ENCODE measurements at places on chromosomes 11 and 22.

GRCh38 chr11:39247570-39248137 is 2211.8 kb downstream of the LRRC4C start:
- DNase-seq = no peak

- no peak for DNase-seq
Measured at GRCh38 chr11:44277196-44278090, 32.5 kb downstream of the ALX4 start.

DNA sequence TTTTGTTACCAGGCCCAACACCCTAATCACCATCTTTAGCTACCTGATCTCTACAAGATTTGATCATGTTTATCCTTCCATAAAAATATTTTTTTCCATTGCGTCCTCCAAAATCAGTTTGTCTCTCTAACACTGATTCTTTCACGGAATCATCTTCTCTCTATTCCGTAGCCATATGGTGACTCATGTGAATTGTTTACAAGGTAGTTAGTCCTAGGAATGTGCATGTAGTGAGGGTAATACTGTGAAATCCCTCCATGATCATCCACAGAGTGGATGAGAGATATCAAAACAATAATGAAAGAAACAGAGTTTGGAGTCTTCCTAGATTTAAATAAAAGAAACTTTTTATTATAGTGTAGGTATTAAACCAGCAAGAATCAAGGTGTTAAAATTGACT is 230.2 kb downstream of the METTL15 start:
- no peak for DNase-seq

- DNase-seq = no peak
Measured at GRCh38 chr11:94513091-94513490, 830 bp downstream of the C11orf97 start.

DNA sequence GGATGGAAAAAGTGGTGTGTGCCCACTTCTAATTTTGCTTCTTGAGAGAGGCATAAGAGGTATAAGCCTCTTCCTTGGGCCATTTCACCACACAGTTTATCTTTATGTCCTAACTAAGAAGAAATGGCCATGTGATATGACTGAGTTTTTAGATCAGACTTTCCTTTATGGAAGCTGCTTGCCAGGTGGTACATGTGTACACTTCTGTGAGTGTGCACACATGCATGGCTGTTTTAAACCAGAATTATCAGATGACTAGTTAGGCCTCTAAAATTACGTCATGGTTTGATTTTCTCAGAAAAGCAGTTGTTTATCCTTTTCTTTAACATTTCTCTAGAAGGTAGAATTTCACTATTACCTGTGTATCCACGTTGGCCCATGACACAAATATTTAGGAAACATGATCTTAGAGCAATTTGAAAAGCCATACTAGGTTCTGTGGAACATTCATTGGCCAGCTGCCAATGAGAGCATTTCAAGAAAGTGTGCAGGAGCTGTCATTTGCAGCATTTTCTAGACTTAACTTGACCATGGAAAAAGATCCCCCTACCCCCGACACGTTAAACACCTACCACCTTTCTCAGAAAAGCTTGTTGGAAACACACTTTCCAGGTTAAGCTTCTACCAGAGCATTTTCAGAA is 109.2 kb upstream of the GAL start:
- no peak for DNase-seq

GRCh38 chr11:46698597-46698996 is 1.8 kb downstream of the ARHGAP1 start:
- DNase-seq = no peak

- peak; percentile 63 for DNase-seq
Measured at GRCh38 chr11:46513934-46514342, 79.9 kb downstream of the AMBRA1 start.

GRCh38 chr11:95254131-95254704 is 23.2 kb upstream of the SESN3 start:
- peak; percentile 97 for DNase-seq

DNA sequence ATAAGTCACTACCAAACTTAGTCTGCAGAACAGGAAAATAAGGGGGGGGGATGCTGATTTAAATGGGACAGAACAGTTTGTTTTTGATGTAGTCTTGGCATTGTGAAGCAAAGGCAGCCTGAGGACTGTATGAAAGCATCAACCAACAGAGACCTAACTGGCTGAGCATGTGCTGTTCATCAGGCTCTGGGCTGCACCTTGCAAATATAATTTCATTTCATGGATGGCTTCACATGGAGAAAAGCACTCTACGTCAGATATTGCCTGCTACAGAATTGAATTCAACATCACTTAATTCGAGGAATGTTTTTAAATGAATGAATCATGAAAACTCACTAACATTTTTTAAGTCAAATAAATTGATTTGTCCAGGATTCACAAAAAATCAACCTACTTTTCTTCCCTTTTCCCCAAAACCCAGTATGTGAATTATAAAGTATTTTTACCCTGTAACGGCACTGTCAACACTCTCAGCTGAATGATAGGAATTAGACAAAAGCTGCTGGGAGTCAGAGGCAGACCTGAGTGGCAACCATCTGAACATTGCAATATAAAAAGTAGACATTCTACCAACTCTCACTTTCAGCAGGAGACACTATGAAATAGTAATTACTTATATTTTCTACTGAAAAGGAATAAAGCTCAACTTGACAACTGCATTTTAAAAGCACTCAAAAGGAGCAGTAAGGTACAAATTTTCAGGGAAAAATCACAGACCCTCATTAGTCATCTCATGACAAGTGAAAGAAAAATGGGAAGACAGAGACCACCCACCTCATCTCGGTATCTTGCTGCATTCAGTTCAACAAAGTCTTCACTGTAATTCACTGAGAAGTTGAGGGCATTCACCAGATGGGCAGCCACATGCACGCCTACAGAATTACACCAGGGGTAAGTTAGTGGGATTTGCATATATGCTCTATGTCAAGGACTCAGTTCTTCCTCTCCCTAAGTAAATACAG is 47.5 kb downstream of the NOX4 start:
- DNase-seq = peak; percentile 94

GRCh38 chr11:110086892-110087309 is 6.3 kb upstream of the ZC3H12C start:
- no peak for DNase-seq

DNA sequence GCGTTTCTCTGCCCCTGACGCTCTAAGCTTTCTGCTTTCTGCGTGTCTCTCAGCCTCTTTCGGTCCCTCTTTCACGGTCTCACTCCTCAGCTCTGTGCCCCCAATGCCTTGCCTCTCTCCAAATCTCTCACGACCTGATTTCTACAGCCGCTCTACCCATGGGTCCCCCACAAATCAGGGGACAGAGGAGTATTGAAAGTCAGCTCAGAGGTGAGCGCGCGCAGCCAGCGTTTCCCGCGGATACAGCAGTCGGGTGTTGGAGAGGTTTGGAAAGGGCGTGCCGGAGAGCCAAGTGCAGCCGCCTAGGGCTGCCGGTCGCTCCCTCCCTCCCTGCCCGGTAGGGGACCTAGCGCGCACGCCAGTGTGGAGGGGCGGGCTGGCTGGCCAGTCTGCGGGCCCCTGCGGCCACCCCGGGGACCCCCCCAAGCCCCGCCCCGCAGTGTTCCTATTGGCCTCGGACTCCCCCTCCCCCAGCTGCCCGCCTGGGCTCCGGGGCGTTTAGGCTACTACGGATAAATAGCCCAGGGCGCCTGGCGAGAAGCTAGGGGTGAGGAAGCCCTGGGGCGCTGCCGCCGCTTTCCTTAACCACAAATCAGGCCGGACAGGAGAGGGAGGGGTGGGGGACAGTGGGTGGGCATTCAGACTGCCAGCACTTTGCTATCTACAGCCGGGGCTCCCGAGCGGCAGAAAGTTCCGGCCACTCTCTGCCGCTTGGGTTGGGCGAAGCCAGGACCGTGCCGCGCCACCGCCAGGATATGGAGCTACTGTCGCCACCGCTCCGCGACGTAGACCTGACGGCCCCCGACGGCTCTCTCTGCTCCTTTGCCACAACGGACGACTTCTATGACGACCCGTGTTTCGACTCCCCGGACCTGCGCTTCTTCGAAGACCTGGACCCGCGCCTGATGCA is at the start of gene MYOD1:
Gene MYOD1 (plus strand): TSS at position 544 of the 910 bp plus-strand sequence. CDS start 212 bp downstream, at position 756.
- DNase-seq = peak; percentile 56

- DNase-seq = no peak
Measured at GRCh38 chr11:35083181-35083430, 55.9 kb upstream of the CD44 start.

GRCh38 chr11:65516135-65516968 is 8.5 kb upstream of the SCYL1 start:
- DNase-seq = no peak

DNA sequence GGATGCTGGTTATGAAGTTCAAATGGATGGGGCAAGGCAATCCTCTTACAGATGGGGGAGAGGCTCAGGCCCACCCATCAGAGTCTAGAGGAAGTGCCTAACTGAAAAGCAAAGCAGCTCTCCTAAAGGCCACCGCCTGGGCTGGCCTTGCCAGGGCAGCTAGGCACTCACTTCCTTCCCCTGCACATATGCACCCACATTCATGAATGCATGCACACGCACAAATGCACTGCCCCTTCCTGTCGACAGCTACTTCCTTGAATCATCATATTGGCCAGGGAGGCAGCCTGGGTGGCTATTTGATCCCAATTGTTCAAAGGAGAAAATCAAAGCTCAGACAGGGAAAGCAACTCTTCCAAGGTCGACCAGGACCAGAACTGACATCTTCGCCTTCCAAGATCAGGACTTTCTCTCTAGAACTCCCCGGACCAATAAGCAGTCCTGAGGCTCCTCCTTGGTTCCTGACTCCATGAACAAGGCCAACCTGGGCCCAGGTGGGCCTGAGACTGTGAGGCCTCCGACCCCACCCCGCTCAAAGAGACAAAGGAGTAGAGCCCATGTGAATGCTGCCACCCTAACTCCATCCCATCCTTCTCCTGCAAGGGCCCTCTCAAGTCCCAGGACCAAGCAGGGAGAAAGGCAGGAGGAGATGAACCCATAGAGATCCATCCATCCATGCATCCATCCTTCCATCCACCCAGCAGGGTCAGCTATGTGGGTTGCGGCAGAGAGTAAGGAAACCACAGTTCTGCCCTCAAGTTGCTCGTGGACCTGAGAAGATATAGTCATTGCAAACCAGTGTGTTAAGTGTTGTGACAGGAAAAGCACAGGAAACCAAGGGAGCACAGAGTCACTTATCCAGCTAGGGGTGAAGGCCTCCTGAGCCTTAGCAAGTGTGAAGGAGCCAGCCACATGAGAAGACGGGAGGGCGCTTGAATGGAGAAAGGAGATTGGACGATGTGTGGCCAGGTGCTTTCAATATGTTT is 35.4 kb upstream of the LMO1 start:
- no peak for DNase-seq

GRCh38 chr11:63847363-63847762 is 8.5 kb downstream of the MARK2 start:
- DNase-seq = peak; percentile 21

- peak; percentile 82 for DNase-seq
Measured at GRCh38 chr22:17639247-17639741, 737 bp downstream of the BCL2L13 start.

DNA sequence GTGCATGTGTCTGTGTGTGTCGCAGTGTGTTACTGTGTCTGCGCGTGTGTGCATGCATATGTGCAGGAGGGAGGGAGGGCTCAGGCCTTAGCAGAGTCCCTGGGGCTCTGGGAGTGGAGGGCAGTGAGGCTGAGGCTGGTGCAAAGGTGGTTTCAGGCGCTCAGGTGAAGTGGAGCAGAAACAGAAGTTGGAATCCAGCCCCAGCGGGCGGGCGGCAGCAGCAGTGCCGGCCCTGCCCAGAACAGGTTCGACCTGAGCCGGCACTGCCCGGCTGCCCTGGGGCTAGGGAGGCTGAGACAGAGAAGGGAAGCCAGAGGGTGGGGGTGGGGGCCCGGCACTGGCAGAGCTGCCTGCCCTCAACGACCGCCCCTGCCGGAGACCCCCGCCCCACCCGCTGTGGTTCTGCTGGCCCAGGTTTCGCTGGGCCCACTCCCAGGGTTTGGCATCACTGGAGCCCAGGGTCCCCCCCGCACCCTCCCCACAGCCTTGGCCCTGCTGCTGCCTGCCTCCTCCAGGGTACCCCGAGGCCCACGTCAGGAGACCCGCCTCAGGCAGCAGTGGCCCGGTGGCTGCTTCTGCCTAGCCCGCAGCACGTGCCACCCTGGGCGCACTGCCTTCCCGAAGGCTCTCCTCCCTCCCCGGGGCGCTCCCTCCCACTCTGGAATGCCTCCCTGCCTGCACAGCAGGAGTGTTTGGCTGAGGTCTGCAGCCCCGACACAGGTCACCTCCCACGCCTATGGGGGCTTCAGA is 13.3 kb downstream of the ASCL2 start:
- peak; percentile 61 for DNase-seq

- no peak for DNase-seq
Measured at GRCh38 chr11:130778705-130779104, 137.6 kb downstream of the SNX19 start.

DNA sequence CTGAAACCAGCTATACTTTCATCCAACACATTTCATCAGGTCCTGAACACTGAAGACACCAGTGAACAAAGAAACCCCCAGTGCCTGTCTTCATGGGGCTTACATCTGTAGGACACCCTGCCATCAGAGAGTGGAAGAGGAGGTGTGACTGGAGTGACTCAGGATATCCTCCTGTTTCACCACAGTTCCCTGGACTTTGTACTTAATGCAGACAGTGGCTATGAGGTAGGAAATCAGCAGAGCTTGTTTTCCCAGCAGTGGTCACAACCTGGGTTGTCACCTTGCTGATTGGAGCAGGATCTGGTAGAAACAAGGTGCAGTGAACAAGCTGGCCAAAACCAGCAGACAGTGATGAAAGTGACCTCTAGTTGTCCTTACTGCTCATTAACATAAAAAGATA is 128.8 kb downstream of the KIRREL3 start:
- DNase-seq = no peak

GRCh38 chr11:5713695-5714094 is 22.6 kb upstream of the OR56B1 start:
- DNase-seq = no peak

DNA sequence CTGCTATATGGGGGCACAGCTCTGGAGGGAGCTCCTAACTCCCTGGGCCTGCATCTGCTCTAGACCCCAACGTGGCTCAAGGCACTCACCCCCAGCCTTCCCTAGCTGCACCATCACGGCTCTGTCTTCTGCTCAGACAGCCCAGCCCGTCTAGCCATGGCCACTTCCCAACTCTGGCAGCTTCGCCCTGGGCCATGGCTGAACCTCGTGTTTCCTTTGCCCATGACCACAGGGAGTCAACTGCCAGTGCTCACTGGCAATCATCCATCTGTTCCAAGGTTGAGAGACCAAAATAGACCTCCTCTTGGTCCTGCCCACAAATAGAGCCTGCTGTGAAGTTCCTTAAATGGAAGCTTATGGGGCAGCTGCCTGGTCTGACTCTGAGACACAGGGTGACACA is 5.4 kb downstream of the LMO1 start:
- no peak for DNase-seq

GRCh38 chr11:1651411-1651980 is 21.9 kb downstream of the KRTAP5-5 start:
- DNase-seq = no peak

DNA sequence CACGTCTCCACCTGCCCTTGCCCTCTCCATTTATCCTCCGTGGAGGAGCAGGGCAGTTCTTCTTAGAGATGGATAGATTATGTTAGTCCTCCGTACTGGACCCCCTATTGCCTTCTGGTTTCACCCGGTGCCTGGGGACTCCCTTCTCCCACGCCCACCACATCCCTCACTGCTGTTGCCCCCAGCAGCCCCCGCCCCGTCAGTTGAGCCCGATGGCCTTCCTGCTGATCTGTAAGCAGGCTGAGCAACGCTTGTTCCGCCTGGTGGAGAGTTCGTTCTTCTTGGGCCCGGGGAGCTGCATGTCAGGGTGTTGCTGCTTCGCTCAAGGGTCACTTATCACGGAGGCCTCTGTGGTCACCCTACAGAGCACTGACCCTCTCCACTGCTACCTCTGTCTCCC is 34.2 kb downstream of the B3GAT1 start:
- no peak for DNase-seq

- no peak for DNase-seq
Measured at GRCh38 chr22:45276507-45277105, 8.1 kb upstream of the UPK3A start.

GRCh38 chr22:29882716-29883044 is 294 bp upstream of the MTMR3 start:
- DNase-seq = no peak
